Dermis blood vessel endothelial cell (primary cell): ENCODE measurements at places on chromosomes 7 and 10. TPM values are rescaled to one million over a fixed set of nuclear protein-coding genes. Genes with fewer than 3 reads are reported as not detected.

Gene FZD1
- total RNA-seq = 3.6 and 6.0 TPM in 2 replicates

Gene PCLO
- total RNA-seq = 3.7 and 5.7 TPM in 2 replicates

Gene PHKG1
- total RNA-seq = 0.34 and 0.60 TPM in 2 replicates

Gene SSC4D
- total RNA-seq = 0.68 and 0.98 TPM in 2 replicates

Gene SLC13A4
- total RNA-seq = not detected in 2 replicates

Gene VIPR2
- not detected in 2 replicates for total RNA-seq

Gene DGKB
- not detected in 2 replicates for total RNA-seq

Gene SPDYE2B
- total RNA-seq = not detected in 2 replicates

Gene CAMK2B
- 0.09 and 0.17 TPM in 2 replicates for total RNA-seq
